ENCODE measurements at places on chromosomes 4 and X. TPM values are rescaled to one million over a fixed set of nuclear protein-coding genes. Genes with fewer than 3 reads are reported as not detected.

- no peaks in the 10 kb centered on the region for H3K36me3 ChIP-seq
- no peaks in the 10 kb centered on the region for H3K27me3 ChIP-seq
- no peaks in the 10 kb centered on the region for H3K4me1 ChIP-seq
- H3K27ac ChIP-seq = no peak overlapping the region
Observed at GRCh38 chrX:144681501-144681900, 565.8 kb upstream of the SPANXN1 start.

- peaks cover 26% of the 10 kb centered on the region for H3K4me1 ChIP-seq
- no peaks in the 10 kb centered on the region for H3K27me3 ChIP-seq
- H3K27ac ChIP-seq = no peak overlapping the region
- H3K36me3 ChIP-seq = peaks cover 1% of the 10 kb centered on the region
- H3K4me3 ChIP-seq = no peak overlapping the region
Observed at GRCh38 chr4:153553819-153554170, 87.6 kb downstream of the TMEM131L start.

- H3K36me3 ChIP-seq = no peaks in the 10 kb centered on the region
- H3K27ac ChIP-seq = no peak overlapping the region
- no peaks in the 10 kb centered on the region for H3K4me1 ChIP-seq
- H3K27me3 ChIP-seq = no peaks in the 10 kb centered on the region
- DNase-seq = no peak
- no peak overlapping the region for H3K4me3 ChIP-seq
Observed at GRCh38 chr4:147739239-147739823, 7.4 kb downstream of the ARHGAP10 start.

DNA sequence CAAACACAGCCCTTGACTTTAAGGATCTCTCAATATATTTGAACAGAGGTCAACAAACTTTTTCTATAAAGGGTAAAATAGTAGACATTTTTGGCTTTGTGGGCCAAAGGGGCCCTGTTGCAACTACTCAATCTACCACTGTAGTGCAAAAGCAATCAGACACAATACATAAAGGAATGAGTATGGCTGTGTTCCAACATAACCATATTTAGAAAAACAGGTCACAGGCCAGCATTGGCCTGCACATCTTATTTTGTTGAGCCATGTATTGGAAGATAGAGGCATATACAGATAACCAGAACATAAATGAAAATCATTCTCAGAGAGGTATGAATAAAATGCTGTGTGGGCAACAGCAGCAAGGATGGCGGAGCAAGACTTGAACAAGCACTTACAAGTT, 49.8 kb downstream of the MID1 start:
- H3K27me3 ChIP-seq = no peaks in the 10 kb centered on the region
- H3K36me3 ChIP-seq = no peaks in the 10 kb centered on the region
- no peaks in the 10 kb centered on the region for H3K4me1 ChIP-seq
- H3K4me3 ChIP-seq = no peak overlapping the region
- H3K27ac ChIP-seq = no peak overlapping the region

BEX5 gene
- not detected for total RNA-seq

SPIN2A gene
- 0.60 TPM for total RNA-seq

FAAH2 gene
- total RNA-seq = 3.3 TPM

SSX1 gene
- not detected for total RNA-seq

CCDC110 gene
- total RNA-seq = not detected
